ENCODE measurements at places on chromosomes 2 and 18.

- DNase-seq, result no peak
Measured at GRCh38 chr18:48706731-48707130, 167.9 kb downstream of the CTIF start.

GRCh38 chr2:125169022-125169763 lies 1144.1 kb downstream of the CNTNAP5 start:
- DNase-seq, result no peak

- DNase-seq, result no peak
Measured at GRCh38 chr2:64807417-64807816, 153.7 kb upstream of the SERTAD2 start.

- no peak for DNase-seq
Measured at GRCh38 chr2:75333646-75334045, 134.3 kb upstream of the TACR1 start.

- no peak for DNase-seq
Measured at GRCh38 chr2:174263997-174264396, 15.7 kb upstream of the OLA1 start.

GRCh38 chr2:112251271-112251670 lies 3.6 kb downstream of the ZC3H8 start:
- DNase-seq, result no peak

GRCh38 chr2:27573452-27573851 lies 9.4 kb upstream of the ZNF512 start:
- DNase-seq, result no peak

DNA sequence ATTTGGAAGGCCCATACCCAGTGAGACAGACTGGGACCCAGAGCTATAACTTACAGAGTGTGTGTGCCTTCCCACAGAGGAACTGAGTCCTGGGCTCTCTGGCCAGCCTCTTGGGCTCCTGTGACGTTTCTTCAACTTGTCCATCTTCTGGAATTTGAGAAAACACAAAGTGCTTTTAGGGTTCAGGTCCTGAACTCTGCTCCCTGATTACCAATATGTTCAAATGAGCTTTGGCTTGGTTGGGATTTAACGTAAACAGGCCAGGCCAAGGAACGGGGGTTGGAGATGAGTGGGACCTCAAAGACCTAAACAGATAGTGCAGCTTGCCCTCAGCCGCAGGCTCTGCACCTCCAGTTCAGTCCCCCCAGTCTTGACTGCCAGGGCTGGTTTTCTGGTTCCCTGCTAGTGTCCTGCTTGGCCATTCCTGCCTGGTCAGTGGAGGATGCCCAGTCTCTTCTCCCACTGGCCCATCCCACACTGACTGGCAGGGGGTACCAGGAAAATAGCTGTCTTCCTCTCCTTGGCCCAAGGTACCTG lies 44.9 kb downstream of the TMEM17 start:
- DNase-seq, result no peak

DNA sequence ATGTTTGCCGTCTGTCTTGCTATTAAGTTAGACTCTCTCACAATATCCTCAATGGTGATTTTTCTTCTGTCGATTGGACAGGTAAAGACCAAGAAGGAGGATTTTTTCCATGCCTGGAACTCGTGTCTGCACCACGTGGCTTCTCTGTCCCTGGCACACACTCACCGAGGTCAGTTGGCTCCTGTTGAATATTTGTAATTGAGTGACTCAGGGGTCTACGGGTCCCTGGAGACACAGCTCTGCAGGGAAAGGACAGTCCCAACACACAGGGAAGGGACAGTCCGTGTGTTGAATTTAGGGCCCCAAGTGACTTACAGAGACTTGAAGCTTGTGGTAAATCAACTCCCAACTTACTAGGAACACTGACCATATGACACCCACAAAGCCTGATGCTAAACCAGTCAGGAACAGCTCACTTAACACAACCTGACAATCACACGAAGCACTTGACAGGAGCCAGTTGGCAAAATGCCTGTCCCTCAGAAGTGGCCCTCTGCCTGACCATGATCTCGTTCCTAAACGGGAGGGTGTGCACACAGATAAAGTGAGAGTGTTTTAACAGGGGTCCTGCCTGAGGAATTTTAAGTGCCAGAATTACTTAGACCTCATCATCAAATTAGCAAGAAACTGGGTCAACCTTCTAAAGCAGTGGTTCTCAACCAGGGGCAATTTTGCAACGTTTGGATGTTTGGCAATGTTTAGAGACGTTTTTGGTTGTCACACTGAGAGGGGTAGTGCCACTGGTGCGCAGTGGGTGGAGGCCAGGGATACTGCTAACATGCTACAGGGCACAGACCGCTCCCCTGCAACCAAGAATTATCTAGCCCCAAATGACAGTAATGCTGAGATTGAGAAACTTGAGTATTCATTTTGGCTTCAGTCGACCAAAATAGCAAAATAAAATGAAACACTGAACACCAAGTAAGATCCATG lies 88.9 kb upstream of the BCL2L11 start:
- DNase-seq, result no peak

- no peak for DNase-seq
Measured at GRCh38 chr2:183495589-183496267, 371.5 kb downstream of the NUP35 start.

- DNase-seq, result no peak
Measured at GRCh38 chr2:52475590-52475989, 1292.0 kb upstream of the CHAC2 start.

All from mesothelial cell of epicardium (in vitro differentiated cells).